ENCODE measurements at places on chromosomes 12 and 14.

DNA sequence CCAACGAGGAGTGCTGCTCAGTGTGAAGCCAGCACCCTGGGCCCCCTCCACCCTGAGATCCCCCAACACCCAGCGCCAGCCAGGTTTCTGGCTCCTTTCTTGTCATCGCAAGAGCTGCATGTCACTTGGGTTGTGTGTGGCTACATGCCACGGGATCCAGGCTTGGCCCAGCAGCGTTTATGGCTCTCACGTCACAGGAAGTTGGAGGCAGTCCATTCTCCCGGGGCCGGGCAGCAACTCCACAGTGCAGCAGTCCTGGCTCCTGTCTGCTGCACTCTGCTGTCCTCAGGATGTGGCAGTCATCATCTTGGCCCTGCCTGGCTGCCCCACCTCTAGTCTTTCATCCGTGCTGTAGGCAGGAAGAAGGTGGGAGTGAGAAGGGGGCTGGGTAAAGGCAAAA lies 78.3 kb downstream of the AACS start:
- DNase-seq, result peak; percentile 18

DNA sequence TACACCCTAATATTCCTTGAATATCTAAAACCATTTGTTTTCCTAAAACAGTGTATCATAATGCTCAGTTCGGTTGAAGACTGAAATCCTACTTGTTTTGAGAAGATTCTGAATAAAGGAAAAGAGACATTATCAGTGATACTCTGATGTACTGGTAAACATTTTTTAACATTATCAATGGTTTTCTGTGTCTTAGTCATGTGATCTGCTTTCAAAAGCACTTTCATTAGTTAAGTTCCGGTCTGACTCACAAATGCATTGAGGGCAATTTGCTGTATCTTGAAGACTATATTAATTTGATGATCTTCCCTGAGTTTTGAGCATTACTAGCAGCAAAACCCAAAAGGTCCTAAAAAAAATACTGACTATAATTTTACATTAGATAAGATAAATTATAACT lies 145.6 kb downstream of the PRKD1 start:
- no peak for DNase-seq

- peak; percentile 52 for DNase-seq
These were observed 332.6 kb downstream of the AEBP2 start for GRCh38 chr12:19771858-19772257.

- DNase-seq, result no peak
These were observed 10.7 kb downstream of the MYO1A start for GRCh38 chr12:57039016-57039798.

DNA sequence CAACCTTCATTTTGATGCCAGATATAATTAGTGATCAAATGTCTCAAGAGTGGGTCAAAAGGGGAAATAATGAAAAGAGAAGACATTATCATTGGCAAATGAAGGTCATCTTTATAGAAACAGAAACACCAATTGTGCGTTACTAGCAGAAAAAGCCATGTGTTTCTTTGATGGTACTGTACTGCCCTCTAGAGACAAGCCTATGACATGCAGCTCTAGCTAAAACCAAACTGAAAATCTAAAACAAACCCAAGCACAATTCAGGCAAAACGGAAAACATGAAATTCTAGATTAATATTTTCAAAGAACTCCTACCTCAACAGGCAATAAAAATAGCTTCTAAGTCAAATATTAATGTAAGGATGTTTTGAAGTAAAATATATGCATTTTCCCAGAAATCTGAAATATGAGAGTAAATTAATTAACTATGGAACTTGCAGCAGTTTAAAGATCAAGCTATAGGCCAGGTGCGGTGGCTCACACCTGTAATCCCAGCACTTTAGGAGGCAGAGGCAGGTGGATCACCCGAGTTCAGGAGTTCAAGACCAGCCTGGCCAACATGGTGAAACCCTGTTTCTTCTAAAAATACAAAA lies 115.4 kb downstream of the KLHL28 start:
- peak; percentile 30 for DNase-seq

DNA sequence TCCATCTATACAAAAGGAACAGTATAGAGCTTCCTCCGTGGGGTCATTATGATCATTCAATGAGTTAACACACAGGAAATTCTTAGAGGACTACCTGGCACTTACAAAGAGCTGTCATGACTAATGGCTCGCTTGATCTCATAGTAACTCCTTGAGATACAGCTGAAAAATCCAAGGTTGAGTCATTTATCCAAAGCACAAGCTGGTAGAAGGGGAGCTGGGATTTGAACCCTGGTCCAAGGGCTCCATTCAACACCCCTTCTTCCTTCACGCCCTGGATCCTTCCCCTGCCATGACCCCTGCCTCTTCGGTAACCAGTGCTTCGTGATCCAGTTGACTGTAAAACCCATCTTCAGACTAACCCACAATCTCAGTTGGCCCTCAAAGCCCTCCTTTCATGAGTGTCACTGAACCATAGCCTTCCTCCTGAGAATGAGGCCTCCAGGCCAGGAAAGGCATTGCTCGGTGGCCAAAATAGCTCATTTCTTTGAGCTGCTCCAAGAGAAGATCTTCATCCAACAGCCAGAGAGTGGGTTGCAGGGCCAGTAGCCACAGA lies 7.8 kb downstream of the ZFP36L1 start:
- DNase-seq, result peak; percentile 30

DNA sequence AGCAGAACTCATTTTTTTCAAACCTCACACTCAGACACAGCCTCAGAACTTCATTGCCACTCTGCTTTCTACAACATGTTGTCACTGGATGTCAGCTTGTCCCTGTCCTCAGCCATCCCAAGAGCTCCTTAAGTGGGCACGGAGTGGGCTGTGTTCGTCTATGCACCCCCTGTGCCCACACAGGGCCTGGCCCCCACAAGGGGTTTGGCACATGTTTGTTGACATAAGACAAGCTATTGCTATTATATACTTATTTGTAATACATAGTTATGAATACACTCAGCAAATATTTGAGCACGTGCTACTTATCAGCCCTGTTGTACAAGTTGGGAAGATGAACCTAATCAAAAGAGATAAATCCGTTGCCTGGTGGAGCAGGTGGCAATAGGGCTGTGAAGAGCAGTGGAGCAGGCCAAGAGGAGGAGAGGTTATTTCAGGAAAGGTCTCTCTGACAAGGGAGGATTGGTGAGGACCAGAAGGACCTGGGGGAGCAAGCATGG lies 4.3 kb upstream of the BDKRB1 start:
- DNase-seq, result no peak

- no peak for DNase-seq
These were observed 117.3 kb upstream of the CAND1 start for GRCh38 chr12:67151886-67152285.

DNA sequence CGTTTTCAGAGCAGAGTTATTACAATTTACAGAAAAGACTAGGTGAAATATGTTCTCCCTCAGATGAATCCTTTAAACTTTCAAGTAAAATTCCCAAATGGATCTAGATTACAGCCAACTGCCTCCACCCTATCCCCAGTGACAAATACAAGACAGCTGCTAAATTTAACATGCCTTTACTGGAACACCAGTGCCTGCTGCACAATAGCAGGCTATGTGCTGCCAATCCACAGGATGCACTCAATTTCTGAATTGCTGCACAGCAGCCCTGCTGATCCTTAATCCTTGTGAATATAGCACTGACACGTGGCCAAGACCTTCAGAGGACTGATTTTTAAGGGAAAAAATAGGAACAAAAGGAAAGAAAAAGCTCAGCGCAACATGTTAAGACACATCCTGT lies 128.9 kb downstream of the CCER1 start:
- no peak for DNase-seq

- no peak for DNase-seq
These were observed 187.0 kb downstream of the MED13L start for GRCh38 chr12:116090516-116090915.

DNA sequence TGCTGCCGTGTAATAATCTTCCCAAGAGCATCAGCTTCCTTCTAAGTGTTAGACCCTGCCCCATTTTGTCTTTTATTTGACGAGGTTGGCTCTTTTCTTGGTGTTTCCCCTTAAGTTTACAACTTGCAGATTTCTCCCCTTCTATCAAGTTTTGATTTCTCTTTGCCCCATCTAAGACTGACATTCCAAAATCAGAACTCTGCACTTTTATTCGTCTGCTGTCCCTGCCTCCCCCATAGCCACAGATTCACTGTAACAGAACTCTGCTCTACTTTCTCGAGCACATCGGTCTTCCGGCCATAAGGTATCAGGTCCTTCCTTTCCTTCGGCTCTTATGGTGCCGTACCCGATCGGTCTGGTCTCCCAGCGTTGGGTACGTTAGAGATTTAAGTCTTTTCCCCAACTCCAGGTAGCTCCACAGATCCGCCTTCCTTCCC lies 563 bp downstream of the DCP1B start:
- peak; percentile 10 for DNase-seq

- DNase-seq, result no peak
These were observed 84.8 kb downstream of the FBXL14 start for GRCh38 chr12:1509413-1510052.

- peak; percentile 74 for DNase-seq
These were observed 58.2 kb upstream of the FLRT2 start for GRCh38 chr14:85471744-85472143.

GRCh38 chr14:76040704-76041103 lies 55.1 kb downstream of the IFT43 start:
- no peak for DNase-seq

DNA sequence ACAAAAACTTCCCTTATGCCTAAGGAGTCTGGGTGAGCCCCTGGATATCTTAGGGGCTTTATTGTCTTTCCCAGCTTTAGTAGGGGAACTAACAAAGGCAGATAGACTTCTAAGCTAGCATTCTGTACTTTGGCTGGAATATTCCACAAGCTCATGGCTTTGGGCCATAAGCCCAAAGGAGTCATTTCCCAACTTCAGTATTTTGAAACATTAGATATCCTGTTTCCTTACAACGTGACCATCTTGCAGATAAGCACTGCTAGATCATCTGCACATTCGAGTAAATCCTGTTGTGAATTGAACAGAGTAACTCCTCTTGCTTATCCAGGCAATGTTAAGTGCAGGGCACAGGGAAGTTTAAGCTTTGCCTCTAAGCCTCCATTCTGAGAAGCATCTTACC lies 70.6 kb upstream of the ACTN1 start:
- peak; percentile 85 for DNase-seq

DNA sequence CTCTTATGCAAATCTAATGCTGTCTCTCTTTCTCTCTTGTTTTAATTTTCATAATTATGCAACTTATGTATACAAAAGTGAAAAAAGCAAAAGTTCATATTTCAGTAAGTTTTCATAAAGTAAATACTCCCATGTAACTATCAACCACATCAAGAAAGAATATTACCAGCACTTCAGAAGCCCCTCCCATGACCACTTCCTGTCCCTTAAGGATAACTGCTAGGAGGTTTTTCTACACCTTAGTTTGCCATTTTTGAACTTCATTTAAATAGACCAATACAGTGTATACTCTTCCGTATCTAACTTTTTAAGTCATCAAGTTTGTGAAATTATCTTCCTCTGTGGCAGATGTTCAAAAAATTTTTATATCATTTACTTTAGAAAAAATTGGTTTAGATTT lies 547 bp upstream of the OR4K15 start:
- DNase-seq, result no peak

- DNase-seq, result no peak
These were observed 34.0 kb upstream of the HECTD1 start for GRCh38 chr14:31241450-31242114.

DNA sequence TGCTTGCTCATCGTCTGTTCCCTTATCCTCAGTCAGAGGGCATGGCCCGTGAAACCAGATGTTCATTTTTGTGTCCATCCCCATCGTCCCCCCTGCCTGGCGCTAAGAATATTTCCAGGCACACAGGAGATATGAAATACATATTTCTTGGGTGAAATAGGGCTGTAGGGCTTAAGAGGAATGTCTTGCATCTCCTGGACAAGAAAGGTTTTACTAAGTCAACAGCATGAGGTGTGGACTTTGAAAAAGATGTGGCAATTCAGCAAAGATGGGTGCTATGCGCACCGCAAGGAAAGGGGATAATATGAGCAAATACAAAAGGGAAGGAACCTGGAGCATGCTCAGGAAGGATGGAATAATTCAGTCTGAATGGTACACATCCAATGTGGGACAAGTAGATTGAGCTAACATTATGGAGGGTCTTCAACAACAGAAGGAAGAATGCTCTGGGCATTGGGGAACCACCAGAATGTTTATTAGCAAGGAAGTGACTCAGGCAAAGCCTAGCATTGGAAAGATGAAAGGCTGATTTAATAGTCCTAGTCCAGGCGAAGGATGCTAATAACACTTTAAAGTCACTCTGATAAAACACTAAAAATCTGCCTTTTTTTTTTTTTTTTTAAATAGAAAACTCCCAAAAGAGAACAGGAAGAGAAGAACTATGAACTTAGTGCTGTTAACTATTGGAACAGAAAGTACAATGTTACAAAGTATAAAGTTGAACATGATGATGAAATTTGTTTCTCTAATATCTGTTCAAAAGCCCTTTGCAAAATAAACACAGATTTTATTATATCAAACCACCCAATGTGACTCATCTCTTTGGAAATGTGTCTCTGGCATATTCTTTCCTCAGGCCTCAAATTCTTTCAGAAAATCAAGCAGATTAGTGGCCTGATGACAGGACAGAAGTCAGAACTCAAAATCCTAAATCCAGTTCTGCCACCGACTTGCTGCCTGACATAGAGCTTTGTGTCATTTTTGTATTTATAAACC lies 449.5 kb downstream of the BCAT1 start:
- DNase-seq, result peak; percentile 76

GRCh38 chr12:71425568-71426299 lies 13.9 kb upstream of the LGR5 start:
- DNase-seq, result no peak

GRCh38 chr14:105857220-105857825 lies 330.9 kb downstream of the TMEM121 start:
- DNase-seq, result no peak

- DNase-seq, result no peak
These were observed 10.0 kb downstream of the NUAK1 start for GRCh38 chr12:106128585-106129328.

GRCh38 chr12:110280392-110280778 lies 662 bp upstream of the ATP2A2 start:
- DNase-seq, result peak; percentile 21

GRCh38 chr12:54588890-54589267 lies 420 bp upstream of the PPP1R1A start:
- DNase-seq, result no peak

GRCh38 chr12:53198486-53199110 lies 8.5 kb downstream of the ITGB7 start:
- no peak for DNase-seq

DNA sequence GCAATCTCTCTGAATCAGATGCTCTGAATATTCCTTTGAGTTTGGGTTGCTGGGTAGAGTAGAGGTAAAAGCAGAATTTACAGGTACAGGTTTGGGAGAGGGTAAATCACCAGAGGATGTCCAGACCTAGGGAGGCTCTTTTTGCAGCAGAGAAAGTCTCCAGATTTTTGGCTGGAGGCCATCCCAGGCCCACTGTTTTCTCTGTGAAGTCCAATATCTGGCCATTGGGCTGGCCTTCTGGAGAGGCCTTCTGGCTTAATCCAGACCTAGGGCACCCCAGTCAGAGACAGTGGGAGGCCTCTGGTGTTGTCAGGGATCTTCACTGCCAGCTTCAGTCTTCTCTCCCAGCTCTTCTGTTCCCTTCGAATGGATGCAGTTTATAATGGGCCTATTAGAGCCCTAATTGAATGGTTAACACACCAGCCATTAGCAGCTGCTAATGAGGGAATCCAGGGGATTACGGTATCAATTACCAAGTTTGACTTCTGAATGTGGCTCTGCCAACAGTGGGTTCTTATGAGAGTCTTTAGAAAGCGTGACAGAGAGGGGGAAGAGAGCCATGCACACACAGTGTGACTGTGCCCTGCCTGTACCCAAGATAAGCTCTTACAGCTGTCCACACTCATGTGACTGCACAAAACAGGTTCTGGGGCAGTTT lies 183.1 kb downstream of the EMP1 start:
- DNase-seq, result no peak

Measured in fibroblast of gingiva (primary cell).